ENCODE measurements at places on chromosomes 7 and 10.

GRCh38 chr7:135653340-135654080 lies 8.8 kb upstream of the STMP1 start:
- no peak for DNase-seq

DNA sequence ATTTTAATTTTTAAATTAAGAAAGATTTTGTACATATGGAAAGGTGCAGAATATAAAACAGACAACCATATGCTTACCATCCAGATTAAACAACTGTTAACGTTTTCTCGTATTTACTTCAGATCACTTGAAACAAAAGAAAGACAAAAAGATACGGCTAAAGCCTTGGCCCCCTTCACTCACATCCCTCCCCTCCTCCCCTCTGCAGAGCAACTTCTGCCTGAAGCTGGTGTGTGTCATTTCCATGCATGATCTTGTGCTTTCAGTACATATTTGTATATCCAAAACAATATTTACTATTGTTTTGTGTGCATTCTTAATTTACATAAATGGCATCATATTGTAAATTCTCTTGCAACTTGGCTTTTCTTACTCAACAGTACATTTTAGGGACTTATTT lies 68.5 kb upstream of the ANKRD1 start:
- no peak for DNase-seq

DNA sequence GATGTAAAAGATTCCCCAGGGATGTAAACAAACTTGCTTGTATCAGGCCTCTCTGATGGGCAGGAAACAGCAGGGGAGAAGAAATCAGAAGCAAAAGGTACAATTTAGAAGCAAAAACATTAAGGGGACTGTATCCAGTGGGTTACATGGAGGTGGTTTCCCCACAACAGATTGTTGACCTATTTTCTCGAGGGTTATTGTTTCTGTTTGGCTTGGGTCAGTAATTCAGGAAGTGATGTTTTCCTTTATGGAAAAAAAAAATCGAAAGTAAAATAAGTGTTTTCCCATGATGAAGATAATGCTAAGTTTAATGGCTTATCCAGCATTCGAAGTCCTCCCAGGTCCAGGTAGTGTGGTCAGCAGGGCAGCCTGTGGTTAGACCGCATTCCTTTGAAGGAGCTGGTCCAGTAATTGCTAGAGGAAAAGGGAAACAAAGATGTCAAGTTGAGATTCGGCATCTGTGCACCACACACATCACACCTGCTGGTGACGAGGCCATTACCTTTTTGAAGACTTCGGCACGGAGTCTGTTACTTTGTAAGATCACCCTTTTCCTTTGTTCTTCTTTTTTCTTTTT lies 37.3 kb upstream of the ADAM12 start:
- DNase-seq = no peak

GRCh38 chr7:1459920-1460820 lies 900 bp upstream of the MICALL2 start:
- no peak for DNase-seq

DNA sequence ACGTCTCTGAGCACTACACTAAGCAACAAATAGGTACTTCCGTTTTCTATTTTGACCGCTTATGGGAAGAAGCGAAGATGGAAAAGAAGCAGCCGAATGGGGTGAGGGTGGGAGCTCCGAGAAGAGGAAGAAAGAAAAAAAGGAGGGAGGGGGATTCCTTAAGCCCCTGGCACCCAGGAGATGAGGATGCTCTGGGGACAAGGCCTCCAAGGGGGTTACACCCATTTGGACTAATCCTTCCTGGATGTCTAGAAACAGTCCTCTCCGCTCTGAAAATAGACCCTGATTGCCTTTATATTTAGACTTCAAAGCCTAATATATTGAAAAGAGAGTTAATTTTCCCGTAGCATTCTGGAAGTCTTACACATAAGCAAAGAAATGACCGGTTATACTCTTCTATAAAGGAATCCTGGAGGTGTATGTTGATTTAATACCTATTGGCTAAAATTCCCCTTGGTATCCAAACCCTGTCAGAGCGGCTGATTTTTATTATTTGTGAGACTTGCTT lies 676 bp upstream of the HTR7 start:
- DNase-seq = no peak

GRCh38 chr10:48199580-48200377 lies 74.7 kb downstream of the FRMPD2 start:
- no peak for DNase-seq

- no peak for DNase-seq
Observed at GRCh38 chr10:13231808-13232207, 2.4 kb downstream of the UCMA start.

- no peak for DNase-seq
Observed at GRCh38 chr7:100957832-100958421, 8.6 kb downstream of the MUC3A start.

- no peak for DNase-seq
Observed at GRCh38 chr10:117914334-117914733, 132.4 kb downstream of the RAB11FIP2 start.

- DNase-seq = no peak
Observed at GRCh38 chr10:121355161-121355560, 243.1 kb downstream of the FGFR2 start.

DNA sequence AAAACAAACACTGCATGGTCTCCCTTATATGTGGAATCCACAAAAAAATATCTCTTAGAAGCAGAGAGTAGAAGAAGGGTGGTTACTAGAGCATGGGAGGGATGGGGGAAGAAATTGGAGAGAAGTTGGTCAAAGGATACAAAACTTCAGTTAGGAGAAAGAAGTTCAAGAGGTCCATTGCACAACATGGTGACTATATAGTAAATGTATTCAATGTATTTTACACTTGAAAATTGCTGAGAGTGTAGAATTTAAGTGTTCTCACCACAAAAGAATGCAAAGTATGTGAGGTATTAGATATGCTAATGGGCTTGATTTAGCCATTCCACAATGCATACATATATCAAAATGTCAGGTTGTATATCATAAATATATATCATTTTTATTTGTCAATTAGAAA lies 232.0 kb upstream of the CELF2 start:
- no peak for DNase-seq

DNA sequence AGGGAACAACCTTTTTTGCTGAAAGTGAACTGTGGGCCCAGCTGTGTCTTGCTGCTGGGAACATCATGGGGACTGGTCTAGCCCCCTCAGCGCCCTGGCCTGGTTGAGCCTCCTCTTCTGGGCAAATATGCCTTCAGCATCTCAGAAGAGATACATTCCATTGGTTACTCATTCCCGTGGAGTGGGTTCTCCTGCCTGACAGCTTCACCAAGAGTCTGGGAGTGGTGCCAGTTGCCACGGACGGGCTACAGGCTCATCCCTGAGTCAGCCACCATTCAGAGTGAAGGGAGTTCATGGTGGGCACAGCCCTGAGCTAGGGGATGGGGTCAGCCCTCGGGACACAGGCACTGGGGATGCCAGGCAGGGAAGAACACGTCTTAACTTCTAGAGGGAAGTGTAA lies 81.9 kb downstream of the RAMP3 start:
- DNase-seq = no peak

- no peak for DNase-seq
Observed at GRCh38 chr10:59687657-59688056, 22.0 kb downstream of the SLC16A9 start.

DNA sequence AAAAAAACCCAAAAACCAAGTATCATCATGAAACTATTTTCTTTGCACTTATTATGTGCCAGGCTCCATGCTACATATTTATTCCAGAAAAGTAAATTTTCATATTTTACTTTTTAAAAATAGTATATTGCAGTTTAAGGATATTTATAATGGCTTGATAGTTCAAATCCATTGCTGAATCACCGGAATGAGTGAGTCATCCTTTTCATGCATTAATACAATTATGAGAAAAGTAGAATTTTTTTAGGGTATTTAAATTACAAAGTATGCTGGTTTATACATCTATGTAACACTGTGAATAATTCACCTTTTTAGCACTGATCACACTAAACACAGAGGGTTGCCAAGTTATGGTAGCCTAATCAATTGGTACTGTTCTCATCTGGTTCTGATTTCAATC lies 54.3 kb downstream of the SLC16A9 start:
- DNase-seq = no peak

DNA sequence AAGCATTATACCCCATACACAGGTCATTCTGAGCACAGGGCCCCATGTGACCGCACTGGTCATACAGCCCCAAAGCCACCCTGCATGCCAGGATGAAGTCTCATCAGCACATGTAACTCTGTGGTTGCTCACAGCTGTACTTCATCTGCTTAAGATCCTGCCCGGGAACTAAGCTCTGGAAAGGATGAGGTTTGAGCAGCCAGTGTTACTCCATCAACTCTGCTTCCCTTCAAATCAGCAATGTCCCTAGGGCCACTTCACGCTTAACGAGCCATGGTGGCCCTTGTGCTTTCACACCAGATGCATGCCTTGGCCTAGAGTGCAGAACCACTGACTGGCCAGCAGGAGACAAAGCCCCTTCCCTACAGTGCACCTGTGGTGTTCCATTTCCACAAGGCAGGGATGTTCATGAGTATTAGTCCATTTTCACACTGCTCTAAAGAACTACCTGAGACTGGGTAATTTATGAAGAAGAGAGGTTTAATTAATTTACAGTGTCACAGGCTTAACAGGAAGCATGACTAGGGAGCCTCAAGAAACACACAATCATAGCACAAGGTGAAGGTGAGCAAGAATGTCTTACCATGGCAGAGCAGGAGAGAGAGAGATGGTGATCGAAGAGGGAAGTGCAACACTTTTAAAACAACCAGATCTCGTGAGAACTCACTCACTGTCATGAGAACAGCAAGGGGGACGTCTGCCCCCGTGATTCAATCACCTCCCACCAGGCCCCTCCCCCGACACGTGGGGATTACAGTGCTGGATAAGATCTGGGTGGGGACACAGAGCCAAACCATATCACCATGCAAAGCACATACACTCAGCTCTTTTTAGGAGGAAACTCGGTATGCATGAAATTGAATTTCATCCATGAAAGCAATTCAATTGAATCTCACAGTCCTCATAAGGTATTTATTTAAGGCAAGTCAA lies 149.0 kb upstream of the CDCA7L start:
- no peak for DNase-seq

DNA sequence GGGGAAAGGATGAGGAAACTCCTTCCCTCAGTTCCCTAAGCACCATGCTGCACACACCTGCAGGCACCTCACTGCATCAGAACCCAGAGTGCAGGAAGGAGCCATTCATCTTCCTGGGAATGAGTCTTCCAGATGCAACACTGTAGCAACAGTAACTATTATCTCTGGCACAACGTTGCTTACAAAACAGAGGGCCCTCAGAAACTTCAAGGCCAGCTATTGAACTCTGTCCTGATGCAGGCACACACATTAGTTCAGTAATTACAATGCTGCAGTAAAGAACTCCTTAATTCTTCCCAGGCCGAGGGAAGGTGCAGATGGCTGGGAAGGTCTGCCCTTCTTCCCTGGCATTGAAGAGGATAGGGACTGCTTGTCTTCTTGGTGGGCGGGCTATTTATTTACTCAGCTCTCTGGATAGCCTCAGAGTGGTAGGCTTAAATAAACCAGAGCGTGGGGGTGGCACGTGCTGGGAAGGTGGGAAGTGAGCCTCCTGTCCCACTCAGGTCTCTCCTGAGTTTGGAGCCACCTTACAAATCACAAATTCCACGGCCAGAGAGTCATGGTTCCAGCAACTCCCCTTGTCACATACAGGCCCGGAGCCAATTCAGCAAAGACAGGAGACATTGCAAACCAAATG lies 125.1 kb upstream of the JCAD start:
- no peak for DNase-seq

DNA sequence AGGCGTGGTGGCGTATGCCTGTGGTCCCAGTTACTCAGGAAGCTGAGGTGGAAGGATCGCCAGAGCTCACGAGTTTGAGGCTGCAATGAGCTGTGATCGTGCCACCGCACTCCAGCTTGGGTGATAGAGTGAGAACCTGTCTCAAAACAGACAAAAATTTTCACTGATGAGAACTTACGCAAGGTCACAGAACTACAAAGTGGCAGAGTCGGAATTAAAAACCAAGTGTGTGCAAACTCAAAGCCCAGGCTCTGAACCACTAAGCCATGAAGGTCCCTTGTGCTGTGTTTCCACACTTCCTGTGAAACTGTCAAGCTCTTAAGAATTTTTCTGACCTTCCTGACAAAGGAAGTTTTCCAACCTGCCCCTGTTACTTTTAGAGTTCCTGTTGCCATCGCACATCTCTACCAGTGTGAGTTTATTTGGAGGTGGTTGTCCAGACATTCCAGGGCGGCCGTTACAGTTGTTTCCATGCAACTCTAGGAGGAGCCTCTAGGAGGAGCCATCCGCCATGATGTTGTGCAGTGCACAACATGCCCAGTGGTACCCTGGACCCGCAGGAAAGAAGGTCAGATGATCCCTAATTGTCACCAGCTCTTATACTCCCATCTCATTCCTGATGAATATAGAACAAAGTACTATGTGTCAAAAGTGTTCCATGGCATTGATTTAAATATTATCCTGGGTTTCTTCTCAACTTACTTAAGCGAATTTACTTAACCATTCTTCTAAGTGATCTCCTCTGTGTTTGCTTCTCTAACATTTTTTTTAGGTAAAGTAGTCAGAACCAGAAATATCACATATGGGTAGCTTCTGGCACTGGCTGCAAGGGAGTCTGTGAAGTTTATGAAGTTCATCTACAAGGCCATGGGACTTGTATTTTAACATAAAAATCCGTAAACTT lies 49.0 kb upstream of the LYZL1 start:
- DNase-seq = no peak

DNA sequence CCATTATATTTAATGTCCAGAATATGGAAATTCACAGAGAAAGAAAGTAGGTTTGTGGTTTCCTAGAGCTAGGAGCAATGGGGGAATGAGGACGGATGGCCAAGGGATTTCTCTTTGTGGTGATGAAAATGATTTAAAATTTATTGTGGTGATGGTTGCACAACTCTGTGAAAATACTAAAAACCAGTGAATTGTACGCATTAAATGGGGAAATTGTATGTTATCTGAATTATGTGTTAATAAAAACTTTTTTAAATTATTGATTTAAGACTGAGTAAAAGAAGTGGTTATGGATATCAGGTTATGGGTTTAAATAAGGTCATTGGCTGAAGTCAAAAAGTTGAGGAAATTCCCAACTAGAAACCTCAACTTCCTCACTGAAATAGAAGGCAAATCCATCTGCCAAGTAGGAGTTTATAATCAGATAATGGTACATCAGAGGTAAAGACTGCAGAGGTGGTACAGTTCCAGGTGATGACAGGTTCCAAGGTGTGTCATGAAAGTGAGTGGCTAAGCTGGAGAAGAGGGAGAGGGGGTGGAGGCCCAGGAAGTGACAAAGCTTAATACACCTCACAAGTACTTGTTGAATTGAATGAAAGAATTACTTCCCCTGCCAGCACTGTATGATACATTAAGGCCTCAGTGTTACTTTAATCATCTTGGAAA lies 68.9 kb upstream of the CCDC71L start:
- no peak for DNase-seq

GRCh38 chr7:126635545-126635944 lies 617.2 kb downstream of the GRM8 start:
- DNase-seq = no peak

DNA sequence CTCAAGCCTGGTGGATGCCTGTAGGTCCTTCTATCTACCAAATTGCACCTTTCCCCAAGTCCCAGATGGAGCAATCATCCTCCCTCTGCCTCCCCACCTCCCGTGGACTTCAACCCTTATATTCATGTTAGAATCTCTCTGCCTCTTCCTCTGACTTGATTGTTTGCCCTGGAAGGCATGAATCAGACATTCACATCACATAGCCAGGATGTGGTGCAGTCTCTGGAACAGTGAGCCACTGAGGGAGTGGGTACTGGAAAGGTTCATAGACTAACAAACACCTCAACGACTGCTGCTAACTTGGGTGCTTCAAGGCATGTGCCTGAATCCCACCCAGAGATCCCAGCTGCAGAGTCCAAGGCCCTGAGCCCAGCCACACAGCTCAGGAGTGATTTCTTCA lies 494.0 kb downstream of the TNS3 start:
- DNase-seq = no peak

- DNase-seq = no peak
Observed at GRCh38 chr10:958856-959255, 27.4 kb upstream of the LARP4B start.

Data from CD4-positive, alpha-beta T cell treated with Interleukin-6 for 4 hours (primary cell).